ENCODE measurements at places on chromosomes 11 and 22. TPM values are rescaled to one million over a fixed set of nuclear protein-coding genes. Genes with fewer than 3 reads are reported as not detected.

The KCNJ1 gene
- total RNA-seq = not detected

DNA sequence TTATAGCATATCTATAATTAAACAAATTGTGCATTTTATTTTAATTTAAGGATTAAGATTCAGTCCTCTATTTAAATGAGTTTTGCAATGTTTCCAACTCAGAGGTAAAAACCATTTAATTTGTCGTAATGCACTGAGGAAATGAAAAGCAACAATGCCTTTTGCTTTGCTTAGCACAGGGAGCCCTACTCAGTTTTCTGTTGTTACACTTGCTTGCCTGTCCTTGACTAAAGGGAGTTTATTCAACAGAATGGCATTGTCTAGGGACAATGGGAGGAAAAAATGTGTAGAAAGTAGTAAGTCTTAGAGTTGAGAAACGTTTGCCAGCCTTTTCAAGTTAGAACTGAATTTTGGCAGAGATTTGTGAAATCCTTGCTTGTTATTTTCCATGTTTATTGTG lies 734.2 kb upstream of the ANO3 start:
- DNase-seq = no peak

The PARVG gene
- not detected for total RNA-seq

The ABTB2 gene
- 9.3 TPM for total RNA-seq

- no peak for DNase-seq
These were observed 385.0 kb upstream of the DDI1 start for GRCh38 chr11:103651341-103651998.

DNA sequence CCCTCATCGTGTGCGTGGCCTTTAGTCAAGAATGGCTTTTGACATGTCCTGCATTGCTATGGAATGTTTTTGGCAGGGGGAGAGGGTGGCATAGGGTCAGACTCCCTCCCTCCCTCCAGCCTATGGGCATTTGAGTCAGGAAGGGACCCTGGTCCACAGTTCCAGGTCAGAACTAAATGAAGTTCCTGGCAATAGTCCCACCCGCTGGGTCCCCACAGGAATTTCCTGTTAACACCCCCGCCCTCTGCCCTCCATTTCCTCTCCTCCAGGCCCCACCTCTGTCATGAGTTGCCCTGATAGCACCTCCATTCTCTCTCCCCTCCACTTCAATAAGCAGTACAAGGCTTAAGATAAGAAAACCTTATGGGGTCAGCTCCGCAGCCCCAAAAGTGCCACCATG lies 40.8 kb upstream of the LMO2 start:
- no peak for DNase-seq

The DUSP18 gene
- 8.0 TPM for total RNA-seq

GRCh38 chr11:118868659-118869058 lies 15.0 kb upstream of the CXCR5 start:
- DNase-seq = no peak

DNA sequence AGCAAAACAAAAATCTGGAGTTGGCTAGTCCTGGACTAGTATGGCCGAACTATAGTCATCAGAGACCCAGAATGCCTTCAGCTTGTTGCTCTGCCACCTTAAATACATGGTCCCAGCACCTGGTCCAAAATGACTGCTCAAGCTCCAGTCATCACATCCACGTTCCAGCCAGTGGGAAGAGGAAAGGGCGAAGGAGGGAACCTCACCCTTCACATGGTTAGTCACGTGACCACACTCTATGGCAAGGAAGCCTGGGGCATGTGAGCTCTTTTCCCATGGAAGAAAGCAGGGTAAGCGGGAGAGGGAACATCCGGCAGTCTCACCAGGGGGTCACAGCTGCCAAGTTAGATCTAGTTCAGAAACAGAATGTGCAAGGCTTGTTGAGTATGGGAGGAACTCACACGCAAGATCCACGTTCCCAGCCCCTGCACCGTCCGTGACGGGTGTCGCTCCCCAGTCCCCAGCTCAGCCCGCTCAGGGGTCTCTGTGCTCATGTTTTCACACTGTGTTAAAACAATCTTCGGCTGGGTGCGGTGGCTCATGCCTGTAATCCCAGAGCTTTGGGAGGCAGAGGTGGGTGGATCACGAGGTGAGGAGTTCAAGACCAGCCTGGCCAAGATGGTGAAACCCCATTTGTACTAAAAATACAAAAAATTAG lies 1.9 kb upstream of the ANO9 start:
- DNase-seq = no peak

GRCh38 chr11:132205496-132205895 lies 835.1 kb downstream of the NTM start:
- DNase-seq = no peak

The DDTL gene
- 0.96 TPM for total RNA-seq

DNA sequence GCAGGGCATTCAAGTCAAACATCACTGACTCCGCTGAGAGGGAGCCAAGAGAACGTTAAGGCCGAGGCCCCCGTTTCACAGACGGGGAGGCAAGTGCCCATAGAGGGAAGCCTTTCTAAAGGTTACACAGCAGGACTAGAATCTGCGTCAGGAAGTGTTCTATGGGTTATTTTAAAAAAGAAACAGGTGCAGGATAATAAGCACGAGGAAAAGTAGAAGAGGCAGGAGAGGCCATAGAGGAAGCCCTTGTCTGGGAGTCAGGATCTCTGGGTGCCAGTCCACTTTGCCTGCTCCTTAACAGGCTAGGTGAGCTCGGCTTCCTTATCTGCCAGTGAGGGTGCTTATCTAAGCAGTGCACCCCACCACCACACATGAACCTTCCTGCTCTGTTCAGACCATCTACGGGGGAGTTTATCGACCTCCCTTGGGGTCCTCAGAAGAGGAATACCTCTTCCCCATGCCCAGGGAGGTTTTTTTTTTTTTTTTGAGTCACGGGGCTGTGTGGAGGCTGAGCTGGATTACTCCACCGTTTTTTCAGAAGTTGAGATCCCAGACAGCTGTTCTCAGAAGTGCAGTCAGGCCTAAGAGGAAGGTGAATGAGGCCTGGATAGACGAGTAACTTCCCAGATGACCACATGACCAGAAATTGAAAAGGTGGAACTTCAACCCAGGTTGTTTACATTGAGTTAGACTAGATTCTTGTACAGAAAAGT lies 1.2 kb upstream of the FCHSD2 start:
- DNase-seq = no peak

The C11orf91 gene
- not detected for total RNA-seq

GRCh38 chr11:119486691-119487259 lies 63.8 kb upstream of the THY1 start:
- DNase-seq = no peak

DNA sequence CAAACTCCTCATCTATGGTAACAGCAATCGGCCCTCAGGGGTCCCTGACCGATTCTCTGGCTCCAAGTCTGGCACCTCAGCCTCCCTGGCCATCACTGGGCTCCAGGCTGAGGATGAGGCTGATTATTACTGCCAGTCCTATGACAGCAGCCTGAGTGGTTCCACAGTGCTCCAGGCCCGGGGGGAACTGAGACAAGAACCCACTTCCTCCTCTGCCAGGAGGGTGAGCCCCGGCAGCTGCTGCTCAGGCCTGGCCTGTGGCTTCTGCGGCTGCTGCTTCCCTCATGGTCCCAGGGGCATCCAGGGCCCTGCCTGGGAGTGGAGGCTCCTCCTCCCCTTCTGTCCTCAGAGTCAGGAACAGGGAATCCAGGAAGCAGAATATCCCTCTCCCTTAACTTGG lies 98.4 kb downstream of the ZNF280B start:
- DNase-seq = peak; percentile 85

All from glutamatergic neuron (in vitro differentiated cells).